ENCODE measurements at places on chromosomes 12 and 14.

- no peak for DNase-seq
Observed at GRCh38 chr12:58177366-58177765, 236.0 kb downstream of the ATP23 start.

DNA sequence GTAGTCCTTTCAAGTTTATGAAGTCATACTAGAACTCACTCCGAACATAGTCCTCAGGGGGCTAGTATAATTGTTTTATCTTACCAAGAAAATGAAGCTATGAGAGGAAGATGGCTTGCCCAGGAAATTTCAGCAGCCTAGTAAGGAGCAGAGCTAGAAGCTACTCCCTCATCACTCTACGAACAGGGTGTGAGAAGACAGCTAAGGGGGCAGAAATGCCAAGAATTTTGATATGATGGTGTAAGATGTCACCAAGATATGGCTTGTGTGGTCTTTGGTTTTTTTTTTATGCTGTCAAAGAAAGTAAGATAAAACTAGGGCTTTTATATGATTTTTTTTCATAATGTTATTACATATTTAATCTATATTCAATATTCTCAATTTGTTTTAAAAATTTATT is 47.6 kb downstream of the PRICKLE1 start:
- no peak for DNase-seq

- DNase-seq = peak; percentile 62
Observed at GRCh38 chr12:93793983-93794382, 116.8 kb downstream of the CRADD start.

DNA sequence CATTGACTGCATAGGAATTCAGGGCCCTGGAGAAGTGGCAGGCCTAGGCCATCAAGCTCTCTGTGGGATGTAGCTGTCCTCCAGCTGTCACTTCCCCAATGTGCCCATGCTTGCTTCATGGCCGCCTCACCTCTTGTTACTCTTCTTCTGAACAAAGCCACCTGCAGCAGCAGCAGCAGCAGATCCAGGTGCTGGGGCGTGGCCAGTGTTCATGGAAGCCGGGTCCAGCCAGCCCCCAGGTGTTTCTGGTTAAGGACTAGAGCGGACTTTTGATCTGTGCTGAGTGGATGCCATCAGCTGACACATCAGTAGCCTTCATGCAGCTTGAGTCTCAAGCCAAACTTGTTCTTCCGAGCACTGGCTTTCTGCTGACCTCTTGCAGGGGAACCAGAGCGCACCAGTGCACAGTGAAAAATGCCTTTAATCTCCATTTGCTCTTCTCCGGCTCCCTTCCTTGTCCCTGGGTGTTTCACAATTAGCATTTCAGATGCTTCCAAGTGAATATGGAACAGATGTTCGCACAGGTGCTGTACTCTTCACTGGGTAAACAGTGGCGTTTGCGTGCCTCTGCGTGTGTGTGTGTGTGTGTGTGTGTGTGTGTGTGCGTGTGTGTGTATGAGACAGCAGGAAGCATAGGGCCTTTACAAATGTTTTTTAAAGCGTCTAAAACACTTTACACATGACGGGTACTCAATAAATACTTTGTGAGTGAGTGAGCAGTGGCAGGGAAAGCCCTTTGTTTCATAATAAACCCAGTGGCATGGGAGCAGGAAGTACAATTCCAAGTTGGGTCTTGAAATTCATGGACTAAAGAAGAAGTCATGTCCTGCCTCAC is 20.1 kb downstream of the TPCN1 start:
- peak; percentile 93 for DNase-seq

DNA sequence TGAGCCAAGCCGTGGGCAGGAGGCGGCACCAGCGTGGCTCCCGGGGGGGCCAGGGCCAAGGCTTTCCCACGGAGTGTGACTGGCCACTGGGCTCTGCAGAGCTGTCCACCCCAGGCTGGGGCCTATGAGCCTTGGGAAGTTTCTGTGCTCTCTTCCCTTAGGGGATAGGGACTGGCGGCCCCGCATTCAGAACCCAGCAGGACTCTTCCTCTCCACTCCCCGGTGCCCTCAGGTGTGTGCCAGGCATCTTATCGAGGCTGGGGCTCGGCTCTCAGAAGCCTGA is 17.8 kb upstream of the EIF2B2 start:
- DNase-seq = no peak

DNA sequence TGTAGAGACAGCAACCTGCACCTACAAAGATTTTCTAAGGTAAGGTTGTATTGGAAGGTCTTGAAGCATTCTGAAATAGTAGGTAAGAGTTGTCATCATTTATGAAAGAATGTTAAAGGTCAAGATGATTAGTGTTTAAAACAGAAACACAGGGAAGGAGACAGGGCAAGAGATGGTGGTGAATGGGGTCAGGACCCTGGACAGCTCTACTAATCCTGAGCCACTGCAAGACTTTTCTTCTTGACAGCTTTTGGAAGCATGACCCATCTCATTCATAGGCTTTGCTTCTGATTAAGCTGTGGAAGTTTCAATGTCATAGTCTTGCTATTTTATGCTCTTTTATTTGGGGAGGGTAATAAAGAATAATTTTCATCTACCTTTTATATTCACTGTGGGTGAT is 75.5 kb upstream of the CAND1 start:
- DNase-seq = peak; percentile 45

DNA sequence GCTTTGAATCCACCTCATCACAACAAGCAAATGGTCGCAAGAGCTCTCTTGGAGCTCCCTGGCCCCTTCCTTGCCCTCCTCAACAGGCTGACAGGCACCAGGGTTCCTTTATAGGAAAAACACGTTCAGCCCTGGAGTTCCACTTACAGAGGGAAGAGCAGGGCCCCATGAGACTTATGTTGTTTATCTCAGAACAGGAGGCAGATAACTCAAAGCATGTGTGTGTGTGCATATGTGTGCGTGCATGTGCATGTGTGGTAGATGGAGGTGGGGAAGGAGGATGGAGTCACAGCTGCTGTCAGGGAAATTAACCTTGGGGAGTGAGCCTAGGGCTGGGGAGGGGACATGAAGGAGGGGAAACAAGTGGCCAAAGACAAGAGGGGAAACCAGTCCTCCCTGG is 138.1 kb downstream of the DPF3 start:
- DNase-seq = no peak

DNA sequence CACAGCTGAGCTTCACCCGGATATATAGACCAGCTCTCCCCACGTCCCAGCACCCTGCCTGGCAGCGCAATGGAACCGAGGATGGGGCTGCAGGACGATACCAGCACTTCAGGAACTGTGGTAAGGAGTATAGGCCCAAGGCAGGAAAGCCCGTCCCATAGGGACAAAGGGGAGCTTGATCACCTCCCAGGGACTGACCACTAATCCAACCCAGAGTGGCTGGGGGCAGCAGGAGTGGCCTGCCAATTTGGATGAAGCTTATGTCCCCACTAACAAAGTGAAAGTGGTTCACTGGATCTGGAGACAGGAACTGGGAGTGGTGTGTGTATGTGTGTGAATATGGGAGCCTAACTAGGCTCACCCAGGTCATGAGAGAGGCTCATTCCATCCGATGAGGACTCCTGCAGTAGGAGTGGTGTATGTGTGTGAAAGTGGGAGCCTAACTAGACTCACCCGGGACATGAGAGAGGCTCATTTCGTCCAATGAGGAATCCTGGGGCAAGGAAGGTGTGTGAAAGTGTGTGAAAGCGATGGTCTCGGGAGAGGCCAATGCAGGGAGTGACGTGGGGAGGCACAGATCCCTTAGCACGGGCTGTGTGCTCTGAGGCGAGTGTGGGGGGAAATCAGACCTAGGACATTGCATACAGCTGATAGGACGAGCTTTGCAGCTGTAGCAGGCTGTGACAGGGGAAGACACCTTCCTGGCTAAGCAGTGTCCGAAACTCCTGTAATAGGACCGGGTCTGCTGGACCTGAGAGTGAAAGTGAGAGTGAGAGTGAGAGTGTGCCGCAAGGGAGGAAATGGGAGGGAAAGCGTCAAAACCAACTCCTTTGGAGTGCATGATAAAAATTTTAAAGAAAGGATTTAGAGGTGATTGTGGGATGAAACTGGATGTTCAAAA is 25.7 kb downstream of the KLRK1 start:
- peak; percentile 77 for DNase-seq

- DNase-seq = no peak
Observed at GRCh38 chr12:100557357-100557756, 16.1 kb upstream of the GAS2L3 start.

DNA sequence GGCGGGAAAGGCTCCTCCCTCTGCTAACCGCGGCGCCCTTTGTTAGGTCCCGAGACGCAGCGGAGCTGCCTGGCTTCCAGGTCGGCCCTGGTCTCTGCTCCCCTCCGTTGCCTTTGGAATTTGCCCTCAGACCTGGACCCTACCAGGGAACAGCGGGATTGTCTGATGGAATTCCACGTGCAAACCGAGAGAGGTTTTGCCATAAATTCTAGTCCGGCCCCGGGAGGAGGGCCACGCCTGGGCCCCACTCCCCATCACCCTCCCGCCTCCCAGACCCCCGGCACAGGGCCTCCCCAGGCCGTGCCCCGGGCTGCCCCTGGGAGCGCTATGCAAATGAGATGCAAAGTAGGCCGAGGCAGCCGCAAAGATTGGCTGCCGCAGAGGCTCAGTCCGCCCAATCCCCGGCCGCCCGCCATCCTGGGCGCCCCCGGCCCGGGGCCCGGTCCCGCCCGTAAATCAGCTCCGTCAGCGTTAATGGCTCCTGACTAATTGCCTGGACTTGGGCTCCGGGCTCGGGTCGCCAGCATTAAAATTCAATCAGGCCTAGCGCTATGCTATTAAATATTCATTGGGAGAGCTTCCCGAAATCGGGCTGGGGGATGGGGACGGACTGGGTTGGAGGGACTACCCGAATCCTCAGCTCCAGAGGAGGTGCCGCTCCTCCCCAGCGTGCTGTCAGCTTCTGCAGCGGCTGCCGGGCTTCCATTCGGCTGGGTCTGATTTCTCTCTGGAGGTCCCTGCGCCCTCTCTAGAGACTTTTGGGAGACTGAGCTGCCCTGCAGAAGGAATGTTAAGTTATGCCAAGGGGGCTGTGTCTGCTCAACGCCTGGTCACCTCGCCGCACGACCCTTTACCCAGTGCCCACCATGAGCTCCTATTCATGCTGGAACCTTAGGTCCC is 15.7 kb upstream of the FIGNL2 start:
- DNase-seq = peak; percentile 71

DNA sequence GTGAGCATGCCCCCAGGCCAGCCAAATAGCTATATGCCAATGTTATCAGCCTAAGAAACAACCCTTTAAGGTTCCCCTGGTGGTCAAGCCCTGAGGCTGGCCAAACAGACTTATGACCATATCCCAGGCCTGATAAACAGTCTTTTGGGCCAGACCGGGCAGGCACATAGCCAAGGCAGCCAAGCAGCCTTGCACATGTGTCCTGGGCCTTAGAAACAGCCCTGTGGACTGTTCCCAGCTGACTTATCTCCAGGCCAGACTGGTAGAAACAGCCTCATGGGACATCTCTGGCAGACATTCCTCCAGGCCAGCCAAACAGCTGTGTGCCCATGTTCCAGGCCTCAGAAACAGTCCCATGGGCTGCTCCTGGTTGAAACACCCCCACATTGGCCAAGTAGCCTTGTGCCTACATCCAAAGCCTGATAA is 295.0 kb upstream of the MGAT4C start:
- DNase-seq = peak; percentile 19

DNA sequence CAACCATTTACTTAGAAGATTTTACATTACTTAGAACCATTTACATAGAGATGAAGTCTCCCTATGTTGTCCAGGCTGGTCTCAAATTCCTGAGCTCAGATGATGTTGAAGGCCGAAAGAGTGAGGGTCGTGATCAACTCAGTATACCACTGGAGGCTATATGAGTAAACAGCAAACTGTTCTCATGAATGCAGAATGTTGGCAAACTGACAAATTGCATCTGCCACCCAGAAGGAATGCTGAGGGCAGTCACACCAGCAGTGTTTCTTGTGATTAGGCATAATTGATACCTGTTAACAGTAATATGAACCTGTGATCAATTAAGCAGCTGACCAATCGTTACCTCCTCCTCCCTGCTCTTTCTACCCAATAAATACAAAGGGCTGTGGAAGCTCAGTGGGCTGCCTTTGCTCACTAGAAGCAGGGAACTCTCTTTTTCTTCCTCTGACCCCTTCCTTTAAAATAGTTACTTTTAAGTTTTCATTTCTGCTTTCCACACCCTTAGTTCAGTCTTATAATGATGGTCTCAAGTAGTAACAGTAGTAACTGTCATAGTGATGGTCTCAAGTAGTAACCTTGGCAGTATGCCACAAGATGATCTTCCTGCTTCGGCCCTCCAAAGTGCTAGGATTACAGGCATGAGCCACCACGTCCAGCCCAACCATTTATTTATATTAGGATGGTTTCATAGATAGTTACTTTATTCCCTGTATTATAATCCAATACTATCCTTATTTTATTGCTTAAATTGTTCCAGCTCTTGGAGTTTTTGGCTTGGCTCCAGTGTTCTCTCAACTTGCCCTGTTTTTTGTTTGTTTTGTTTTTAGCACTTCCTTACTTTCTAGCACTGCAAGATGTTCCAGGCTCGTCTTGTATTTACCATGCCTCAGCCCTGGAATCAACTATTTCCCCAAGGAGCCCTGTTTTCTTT is 25.8 kb downstream of the LIMA1 start:
- peak; percentile 91 for DNase-seq
